Epithelial cell of proximal tubule (primary cell): ENCODE measurements at places on chromosomes 6 and 20. TPM values are rescaled to one million over a fixed set of nuclear protein-coding genes. Genes with fewer than 3 reads are reported as not detected.

Gene PSORS1C2
- not detected in 2 replicates for total RNA-seq

Gene SLC23A2
- 5.3 and 9.3 TPM in 2 replicates for total RNA-seq

DNA sequence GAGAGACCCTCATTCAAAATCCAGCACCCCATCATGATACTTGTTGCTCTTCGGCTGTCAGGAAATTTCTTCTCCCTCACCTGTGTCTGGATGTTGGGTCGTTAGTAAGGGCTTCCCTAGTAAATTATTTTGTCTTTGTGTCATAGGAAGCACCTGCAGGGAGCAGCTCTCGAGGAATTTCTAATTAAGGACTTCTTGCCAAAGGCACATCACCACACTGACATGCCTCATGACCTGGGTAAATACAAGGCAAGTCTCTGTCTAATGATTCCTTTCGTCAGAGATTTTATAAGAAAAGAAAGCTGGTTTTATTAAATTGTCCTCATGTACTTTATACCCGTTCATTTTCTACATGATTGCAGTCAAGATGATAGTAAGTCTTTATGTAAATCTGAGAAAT lies at the start of gene NOX3:
NOX3 (minus strand) TSS at position 74 of the 400 bp plus-strand sequence; CDS start at position 35, 39 bp downstream.
- DNase-seq = no peak

DNA sequence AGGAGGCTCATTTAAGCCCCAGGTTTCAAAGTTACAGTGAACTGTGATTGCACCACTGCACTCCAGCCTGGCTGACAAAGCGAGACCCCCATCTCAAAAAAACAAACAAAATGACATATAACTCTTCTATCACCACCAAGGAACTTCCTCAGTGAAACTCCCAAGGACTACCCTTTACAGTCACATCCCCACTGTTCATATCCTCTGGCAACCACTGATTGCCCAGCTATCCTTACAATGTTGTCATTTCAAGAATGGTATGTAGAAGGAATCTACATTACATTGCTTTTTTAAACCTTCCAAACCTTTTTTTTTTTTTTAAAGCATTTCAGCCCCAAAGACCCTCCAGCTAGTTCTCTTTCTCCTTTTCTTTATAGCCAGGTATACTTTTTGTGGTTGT lies 123.1 kb upstream of the CARMIL1 start:
- no peak for DNase-seq

GRCh38 chr6:34806738-34807453 lies 15.0 kb downstream of the BLTP3A start:
- no peak for DNase-seq
